GM13976 (cell line): ENCODE measurements at places on chromosomes 2 and 18.

DNA sequence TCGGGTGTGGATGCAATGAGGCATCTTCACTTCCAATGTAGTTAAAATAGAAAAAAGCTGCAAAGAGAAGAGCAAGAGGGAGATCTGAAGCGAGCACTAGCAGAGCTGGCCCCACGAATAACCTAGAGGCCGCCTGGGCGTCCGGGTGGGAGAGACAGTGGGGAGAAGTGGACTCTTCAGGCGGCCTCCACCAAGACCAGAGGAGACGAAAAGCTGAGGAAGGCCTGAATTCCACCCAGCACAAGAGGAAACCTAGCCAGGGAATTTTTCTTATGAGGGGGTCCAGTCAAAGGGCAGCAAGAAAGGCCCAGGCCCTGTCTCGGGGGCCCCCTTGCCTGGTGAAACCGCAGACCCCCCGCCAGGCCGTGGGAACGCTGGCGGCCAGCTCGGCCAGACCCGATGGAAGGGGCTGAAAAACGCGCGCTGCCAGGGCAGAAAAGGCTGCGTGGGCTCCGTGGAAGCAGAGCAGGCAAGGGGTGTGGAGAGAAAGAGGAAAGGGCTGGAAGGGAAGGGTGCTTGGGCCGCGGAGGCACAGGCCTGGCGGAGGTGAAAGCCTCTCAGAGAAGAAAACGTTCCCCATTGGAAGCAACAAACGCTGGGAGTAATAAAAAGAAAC is 69.2 kb downstream of the KCTD1 start:
- DNase-seq = no peak

DNA sequence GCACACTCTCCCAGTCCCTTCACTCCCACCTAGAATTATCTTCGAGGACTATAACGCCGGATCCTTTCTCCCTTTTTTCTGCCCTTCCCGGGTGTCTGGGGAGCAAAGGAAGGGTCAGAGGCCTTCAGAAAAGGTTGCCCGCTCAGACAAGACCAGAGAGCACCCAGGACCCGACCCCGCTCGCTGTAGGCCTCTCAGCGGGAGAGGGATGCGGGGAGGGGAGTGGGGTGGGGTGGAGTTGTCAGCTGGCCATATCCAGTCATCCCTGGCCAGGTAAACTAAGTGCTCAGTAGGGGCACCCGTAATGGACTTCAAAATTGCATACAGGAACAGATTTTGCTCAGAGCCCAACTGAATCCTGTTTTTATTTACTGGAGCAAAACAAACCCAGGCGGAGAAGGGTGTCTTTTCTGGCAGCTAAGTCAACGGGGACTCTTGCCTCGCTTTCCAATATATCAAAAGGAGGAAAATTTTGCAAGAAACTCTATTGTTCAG is 65.0 kb downstream of the NOL4 start:
- DNase-seq = peak; percentile 6

- DNase-seq = no peak
Observed at GRCh38 chr2:65227020-65227455, 593 bp upstream of the ACTR2 start.

- no peak for DNase-seq
Observed at GRCh38 chr2:21131861-21132260, 8.1 kb downstream of the TDRD15 start.

DNA sequence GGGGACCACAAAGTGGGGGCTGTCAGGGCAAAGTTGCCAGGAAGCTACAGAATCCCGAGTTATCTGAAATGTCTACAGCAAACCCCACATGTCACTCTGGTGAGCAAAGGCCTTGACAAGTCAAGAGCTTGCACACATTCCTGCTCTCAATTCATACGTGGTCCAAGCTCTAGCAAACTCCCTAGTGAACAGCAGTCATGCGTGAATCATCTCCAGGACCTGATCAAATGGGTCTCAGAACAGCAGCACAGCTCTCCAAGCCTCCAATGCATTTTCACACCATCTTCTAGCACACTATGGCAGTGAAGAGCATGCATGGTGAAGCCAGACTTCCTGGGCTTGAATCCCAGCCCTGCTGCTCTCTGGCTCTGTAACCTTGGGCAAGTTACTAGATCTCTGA is 68.5 kb downstream of the MYO5B start:
- DNase-seq = no peak

DNA sequence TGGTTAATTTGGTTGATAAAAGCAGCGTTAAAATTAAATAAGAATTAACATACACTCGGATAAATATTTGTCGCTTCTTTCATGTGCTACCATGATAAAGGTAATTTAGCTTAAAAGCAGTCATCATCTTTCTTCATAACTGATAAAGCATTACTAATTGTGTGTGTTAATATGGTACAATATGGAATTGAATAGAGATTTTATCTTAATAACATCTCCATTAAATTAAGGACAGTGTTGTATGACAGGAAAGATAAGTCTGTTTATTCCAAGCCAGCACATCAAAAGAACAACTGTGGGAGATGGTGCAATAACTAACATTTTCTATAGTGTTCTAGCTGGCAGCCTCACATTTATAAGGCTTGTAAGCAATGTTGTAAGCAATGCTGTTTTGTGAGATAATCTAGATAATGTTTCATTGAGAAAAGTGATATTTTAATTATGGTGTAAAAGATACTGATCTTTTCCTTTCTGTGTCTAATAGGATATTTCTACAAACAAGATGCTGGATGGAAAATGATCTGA is 64.4 kb upstream of the AFF3 start:
- DNase-seq = no peak

DNA sequence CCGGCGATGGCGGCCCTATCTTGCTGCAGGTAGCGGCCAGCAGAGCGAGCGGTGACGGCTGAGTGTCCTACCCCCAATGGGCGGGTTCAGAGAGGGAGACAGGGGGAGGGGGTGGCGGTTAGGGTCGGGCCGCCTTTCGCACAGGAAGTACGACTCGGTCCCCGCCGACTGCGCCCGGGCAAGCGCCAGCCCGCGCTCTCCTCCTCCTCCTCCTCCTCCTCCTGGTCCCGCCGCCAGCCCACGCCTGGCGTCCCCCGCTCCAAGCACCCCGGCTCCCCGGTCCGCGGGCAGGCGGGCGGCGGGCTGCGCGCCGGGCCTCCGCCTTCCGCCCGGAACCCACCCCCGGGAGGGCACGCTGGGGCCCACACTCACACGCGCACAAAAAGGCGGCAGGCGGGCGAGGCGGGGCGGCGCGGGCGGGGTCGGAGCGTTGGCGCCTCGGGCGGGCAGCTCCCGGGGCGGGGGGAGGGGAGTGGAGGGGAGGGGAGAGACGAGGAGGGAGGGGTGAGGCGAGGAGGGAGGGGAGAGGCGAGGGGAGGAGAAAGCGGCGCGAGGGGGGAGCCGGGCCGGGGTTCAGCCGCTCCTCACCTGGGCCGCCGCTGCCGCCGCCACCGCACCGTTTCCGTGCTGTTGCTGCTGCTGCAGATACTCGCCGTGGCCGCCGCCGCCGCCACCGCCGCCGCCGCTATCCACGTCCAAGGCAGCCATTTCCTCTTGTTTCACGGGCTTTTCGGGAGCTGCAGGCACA is 1.2 kb downstream of the SP3 start:
- peak; percentile 87 for DNase-seq

DNA sequence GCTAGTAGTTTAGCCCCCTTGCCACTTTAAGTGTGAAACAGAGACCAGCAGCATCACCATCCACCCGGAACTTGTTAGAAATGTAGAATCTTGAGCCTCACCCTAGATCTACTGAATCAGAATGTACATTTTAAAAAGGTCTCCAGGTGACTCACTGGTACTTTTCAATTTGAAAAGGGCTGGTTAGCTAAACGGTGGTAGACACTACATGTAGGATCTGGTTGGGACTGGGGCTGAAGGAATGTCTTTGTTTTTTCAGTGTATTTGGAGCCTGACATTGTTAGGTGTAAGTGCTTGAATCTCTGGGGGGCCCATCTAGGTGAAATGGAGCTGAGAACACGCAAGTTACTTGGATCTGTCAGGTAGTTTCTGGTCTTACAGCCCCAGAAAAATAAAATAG is 44.0 kb upstream of the XPO1 start:
- no peak for DNase-seq

DNA sequence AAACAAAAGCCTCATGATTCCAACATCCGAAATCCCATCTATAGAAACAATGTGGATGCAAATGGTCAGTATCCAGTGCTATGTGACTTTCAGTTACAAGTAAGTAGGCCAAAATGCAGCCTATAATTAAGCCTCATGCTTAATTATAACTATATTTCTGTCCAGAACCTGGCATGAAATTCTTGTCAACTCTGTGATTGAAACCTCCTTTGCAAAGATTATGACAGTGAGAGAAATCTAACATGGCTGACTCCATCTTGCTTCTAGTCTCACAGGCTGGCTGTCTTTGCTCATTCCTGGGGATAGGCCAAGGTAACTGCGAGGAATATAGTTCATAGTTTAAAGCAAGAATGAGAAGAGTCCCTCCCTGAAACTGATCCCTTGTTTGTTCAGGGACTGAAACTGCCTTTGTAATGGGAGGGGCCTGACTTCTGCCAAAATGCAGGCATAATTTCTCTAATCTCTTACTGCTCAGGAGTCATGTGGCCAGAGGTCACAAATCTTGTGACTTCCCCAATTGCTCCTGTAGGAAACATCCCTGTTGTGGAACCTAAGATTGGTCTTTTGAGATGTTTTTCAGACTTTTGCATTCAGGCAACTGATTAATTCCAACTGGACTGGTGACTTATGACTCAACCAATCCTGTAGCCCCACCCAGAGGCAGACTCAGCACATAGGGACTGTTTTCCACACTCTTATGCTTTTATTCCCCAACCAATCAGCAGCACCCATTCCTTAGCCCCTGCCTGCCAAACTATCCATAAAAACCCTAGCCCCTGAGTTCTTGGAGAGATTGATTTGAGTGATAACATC is 84.5 kb upstream of the TLK1 start:
- no peak for DNase-seq

- DNase-seq = no peak
Observed at GRCh38 chr18:13461936-13462335, 243.4 kb downstream of the LDLRAD4 start.

DNA sequence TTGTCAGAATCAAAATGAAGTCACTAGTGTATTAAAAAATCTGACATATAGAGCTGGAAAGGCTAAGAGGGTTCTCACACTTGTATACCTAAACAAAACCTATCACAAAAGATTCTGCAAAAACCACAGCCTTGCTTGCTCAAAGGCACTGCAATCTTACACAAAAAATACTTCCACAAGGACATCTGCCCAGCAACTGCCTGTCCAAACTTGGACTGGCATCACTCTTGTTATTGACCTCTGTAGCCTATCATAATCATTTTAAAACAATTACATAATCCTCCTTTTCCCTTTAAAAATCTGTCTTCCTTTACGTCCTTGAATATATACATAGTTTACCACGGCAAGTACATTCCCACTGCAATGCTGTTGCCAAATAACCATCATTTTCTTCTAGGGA is 19.9 kb downstream of the CHMP3 start:
- no peak for DNase-seq

GRCh38 chr2:215403441-215404347 is 32.2 kb downstream of the FN1 start:
- no peak for DNase-seq

- no peak for DNase-seq
Observed at GRCh38 chr18:22230471-22230945, 61.1 kb downstream of the GATA6 start.

GRCh38 chr2:169069833-169070232 is 470 bp downstream of the DHRS9 start:
- DNase-seq = no peak

DNA sequence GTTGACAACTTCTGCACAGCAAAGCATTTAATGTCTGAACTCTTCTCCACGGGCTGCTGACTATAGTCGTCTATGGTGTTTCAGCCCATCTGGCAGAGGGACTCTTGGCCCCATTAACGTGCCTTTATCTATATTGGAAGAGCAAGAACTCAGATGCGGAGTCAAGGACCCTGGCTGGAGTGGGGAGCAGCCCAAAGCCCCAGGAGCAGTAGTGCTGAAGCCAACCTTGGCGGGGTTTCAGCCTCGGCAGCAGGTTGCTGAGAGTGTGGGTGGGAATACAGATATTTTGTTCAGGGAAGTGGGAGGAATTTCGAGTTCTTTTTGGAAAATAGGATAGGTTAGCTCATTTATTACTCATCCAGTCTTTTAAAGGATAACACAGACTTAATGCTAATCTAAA is 34.2 kb downstream of the TMEM17 start:
- no peak for DNase-seq

DNA sequence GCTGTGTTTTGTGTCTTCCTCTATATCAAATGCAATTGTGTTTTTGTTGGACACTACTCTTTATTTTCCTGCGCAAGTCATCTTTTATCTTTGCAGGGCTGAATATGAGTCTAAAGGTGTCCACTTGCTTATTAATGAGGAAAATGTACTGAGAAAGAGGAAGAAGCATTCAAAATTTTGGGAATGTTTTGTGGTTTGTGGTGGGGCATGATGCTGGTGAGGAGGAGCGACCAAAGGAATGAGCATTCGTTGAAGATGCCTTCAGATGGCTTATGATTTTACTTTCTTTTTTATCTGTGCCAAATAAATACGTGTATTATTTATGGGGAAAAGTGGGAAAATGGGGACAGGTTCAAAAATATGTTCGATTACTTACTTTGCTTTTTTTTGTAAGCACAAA is 63.9 kb upstream of the SMIM21 start:
- no peak for DNase-seq

GRCh38 chr2:221758076-221758475 is 186.0 kb upstream of the EPHA4 start:
- DNase-seq = no peak

GRCh38 chr2:16278421-16279200 is 338.3 kb downstream of the MYCN start:
- DNase-seq = no peak
